GF-D8 (cell line): ENCODE measurements at places on chromosomes 2 and 18.

DNA sequence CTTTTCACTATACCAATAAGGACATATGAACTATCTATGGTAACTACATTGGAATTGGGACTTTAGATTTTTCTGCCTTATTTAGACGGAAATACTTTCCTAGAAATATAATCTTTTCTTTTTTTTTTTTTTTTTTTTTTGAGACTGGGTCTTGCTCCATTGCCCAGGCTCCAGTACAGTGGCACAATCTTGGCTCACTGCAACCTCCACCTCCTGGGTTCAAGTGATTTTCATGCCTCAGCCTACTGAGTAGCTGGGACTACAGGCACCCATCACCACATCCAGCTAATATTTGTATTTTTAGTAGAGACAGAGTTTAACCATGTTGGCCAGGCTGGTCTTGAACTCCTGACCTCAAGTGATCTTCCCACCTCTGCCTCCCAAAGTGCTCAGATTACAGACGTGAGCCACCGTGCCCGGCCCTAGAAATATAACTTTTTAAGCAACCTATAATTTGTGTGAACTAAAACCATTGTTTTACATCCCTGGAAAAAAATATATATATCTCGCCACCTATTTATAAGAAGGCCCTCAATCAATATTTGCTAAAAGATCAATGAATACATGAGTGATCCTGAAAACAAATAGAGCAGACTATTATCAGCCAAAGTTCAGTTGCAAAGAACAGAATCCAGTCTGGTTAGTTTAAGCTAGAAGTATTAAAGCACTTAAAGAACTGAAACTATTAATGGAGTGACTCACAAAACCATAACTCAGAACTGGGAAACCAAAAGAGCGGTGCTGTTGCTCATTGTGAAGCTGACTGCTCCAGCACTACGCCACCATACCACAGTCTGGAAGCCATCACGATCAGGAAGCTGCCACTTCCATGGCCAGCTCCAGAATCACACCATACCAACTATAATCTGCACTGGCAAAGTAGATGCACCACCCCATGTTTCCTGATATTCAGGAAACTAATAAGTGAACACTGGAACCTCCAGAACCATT lies 8.4 kb upstream of the HNRNPLL start:
- DNase-seq = no peak

- no peak for DNase-seq
Measured at GRCh38 chr2:49041061-49041460, 113.3 kb downstream of the FSHR start.

- DNase-seq = no peak
Measured at GRCh38 chr18:10421859-10422258, 32.6 kb upstream of the APCDD1 start.

- no peak for DNase-seq
Measured at GRCh38 chr18:55794288-55795052, 206.5 kb upstream of the TCF4 start.

DNA sequence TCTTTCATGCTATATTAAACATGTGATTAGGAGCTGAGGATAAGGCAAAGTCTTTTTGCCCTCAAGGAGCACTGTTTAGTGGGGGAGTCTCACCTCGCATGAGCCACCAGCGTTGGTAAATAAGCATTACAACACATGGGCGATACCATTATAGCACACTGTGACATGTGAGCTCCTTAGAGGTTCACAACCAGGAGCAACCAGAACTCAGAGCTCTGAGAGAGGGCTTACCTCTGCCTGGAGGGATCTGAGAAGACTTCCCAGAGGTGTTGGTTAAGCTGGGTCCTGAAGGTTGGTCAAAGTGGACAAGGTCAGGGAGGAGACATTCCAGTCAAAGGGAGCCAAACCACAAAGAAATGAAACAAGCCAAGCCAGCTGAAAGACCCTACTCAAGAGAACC lies 158.8 kb downstream of the ESCO1 start:
- no peak for DNase-seq
